ENCODE measurements at places on chromosomes 7 and 10. TPM values are rescaled to one million over a fixed set of nuclear protein-coding genes. Genes with fewer than 3 reads are reported as not detected.

The GIMAP6 gene
- 16.6 TPM for polyA plus RNA-seq

The HIBADH gene
- 103 TPM for polyA plus RNA-seq

The NPSR1 gene
- not detected for polyA plus RNA-seq

The CLRN3 gene
- polyA plus RNA-seq: 22.8 TPM
